Naive thymus-derived CD8-positive, alpha-beta T cell (primary cell): ENCODE measurements at places on chromosomes 5 and 9.

DNA sequence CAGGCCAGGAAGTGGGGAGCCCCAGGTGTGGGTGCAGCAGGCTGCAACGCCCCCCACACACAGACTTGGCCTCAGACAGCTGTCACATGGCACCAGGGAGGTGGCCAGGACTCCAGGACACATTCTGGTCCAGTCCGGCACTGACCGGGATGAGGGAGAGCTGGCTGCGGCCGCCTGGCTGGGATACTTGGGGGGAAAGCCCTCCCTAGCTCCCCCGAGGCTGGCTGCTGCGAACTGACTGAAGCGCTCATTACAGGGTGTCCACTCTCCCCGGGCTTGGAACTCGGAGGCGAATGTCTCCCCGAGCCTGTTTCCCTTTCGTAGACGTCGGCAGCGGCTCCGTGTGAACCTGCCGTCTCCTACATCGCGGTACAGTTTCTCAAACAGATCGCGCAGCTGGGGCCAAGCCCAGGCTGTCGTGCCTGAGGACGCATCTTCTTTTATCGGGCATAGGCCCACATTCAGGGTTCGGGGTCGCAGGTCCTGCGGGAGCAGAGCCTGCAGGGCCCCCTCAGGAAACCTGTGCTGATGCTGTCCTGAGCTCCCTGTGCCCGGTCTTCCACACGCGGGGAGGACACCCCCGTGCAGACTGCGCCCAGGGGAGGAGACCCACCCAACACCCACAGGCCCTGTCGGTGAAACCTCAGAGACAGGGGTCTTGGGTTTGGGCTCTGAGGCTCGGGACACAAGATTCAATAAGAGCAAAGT lies 19.8 kb downstream of the NACC2 start:
- peak; percentile 49 for DNase-seq

DNA sequence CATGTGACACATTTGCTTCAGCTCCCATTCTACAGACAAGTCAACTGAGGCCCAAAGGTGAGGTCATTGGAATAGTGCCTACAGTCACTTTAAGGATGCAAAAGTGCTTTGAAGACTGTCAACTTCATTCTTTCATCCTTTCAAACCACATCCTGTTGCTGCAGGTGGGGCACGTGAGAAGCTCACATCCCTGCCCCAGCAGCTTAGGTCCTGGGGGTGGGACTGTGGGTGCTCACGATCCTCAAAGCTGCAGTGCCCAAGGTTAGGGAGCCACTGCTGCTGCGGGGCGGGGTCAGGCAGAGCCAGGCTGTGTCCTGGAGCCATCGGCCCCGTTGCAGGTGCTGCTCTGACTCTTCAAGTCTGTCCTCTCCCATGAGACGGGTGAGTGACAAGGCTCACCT lies 57.9 kb upstream of the IER5L start:
- peak; percentile 67 for DNase-seq

DNA sequence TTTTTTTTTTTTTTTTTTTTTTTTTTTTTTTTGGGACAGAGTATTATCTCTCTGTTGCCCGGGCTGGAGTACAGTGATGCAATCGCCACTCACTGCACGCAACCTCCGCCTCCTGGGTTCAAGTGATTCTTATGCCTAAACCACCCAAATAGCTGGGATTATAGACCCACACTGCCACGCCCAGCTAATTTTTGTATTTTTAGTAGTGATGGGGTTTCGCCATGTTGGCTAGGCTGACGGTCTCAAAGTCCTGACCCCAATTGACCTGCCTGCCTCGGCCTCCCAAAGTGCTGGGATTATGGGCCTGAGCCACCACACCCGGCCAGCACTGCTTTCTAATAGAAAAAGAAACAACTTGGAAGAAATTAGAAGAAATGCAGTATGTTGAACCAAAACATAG lies 39.2 kb downstream of the TTC1 start:
- DNase-seq: no peak

DNA sequence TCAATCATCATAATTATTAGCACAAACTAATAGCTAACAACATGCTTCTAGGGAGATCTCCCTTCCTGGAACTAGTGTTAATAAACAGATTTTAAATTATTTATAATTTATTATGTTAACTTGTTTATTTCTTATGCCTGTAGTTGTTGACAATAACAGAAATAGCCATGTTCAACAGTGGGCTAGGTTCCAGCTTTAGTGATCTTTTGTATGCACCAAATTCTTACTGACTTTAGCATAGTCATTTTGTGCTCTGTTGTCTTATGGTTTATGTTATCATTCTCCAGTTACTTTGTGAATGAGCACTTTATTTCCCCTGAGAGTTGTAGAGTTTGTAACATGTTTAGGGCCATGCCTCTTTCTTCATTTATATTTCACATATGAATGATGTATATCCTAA lies 70.6 kb downstream of the TMEM252 start:
- no peak for DNase-seq

DNA sequence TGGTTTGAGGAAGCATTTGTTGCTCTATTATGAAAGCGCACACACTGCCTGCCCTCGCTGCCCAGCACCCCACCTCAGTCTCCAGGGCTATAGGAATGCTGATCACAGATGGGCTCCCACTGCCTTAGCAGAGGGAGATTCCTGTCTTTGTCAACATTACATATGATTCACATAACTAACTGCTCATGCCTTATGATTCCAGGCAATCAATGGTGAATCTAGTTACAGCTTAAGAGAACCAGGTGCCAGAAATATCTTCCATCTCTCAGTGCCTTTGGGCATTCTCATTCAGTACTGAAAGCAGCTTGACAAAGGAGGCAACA lies 458.9 kb upstream of the C9orf72 start:
- no peak for DNase-seq
